Prostate gland (tissue), 2 donors: ENCODE measurements at places on chromosomes 3 and 15. TPM values are rescaled to one million over a fixed set of nuclear protein-coding genes. Genes with fewer than 3 reads are reported as not detected.
A peak's percentile ranks its signal among the peaks of the same experiment; 100 is the strongest.

- H3K27me3 ChIP-seq, result no peaks in the 10 kb centered on the region
- H3K27ac ChIP-seq, result peak overlapping the region; percentile 66
- H3K36me3 ChIP-seq, result no peaks in the 10 kb centered on the region
- H3K4me1 ChIP-seq, result peaks cover 4% of the 10 kb centered on the region
- DNase-seq, result peak; percentile 66
- H3K4me3 ChIP-seq, result no peak overlapping the region
These were observed 23.6 kb downstream of the GRAMD2A start for GRCh38 chr15:72173864-72174550.

GRCh38 chr15:39161096-39161495 is 419.8 kb upstream of the THBS1 start:
- no peak for DNase-seq
- no peaks in the 10 kb centered on the region for H3K36me3 ChIP-seq
- H3K4me3 ChIP-seq, result no peak overlapping the region
- H3K4me1 ChIP-seq, result no peaks in the 10 kb centered on the region

DNA sequence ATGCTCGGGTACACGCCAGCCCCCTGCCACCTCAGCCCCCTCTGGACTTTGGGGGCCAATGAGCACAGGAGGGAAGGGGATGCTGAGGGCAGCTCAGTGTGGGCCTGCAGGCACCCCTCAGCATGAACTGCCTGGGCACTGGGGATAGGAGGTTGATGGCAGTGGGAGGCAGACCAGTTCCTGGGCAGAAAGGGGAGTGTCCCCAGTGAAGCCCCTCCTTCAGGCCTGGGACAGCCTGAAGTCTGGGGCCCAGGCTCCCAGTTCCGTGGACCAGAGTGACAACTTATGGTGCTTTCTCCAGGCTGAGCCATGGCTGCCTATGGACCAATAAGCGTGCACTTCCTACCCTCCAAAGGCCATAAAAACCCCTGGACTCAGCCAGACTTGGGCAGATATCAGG is 63.3 kb upstream of the IMPG2 start:
- H3K27me3 ChIP-seq, result no peaks in the 10 kb centered on the region
- no peak overlapping the region for H3K27ac ChIP-seq
- no peaks in the 10 kb centered on the region for H3K36me3 ChIP-seq
- no peak overlapping the region for H3K4me3 ChIP-seq
- no peak for DNase-seq
- no peaks in the 10 kb centered on the region for H3K4me1 ChIP-seq

- H3K4me3 ChIP-seq, result no peak overlapping the region
- peaks cover 45% of the 10 kb centered on the region for H3K27me3 ChIP-seq
- DNase-seq, result no peak
- no peaks in the 10 kb centered on the region for H3K36me3 ChIP-seq
These were observed 6.0 kb downstream of the ONECUT1 start for GRCh38 chr15:52783929-52784798.

DNA sequence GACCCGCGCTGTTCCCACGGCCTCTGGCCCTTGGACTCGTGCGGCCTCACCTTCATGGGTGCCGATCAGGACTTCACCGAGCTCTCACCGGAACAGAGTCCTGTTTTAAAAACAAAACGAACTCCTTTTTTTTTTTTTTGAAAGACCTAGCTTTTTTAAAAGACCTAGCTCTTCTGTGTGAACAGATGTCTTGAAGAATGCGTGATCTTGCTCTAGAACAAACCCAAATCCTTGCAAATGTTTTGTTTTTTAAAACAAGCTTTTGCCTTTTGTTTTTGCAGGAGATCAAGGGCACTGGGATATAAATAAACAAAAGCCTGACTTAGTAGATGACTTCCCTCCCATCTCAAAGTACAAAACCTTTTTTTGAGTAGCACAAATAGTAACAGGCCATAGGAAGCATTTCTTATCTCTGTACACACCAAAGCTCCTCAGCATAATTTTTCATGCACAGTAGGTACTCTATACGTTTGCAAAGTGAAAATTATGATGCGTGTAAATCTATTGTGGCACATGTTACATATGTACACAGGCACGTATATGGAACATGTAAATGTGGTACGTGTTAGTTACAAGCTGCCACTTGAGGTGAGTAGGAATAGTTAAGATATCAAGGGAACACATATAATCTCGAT is 1.1 kb upstream of the MSL2 start:
- peak overlapping the region; percentile 99 for H3K27ac ChIP-seq
- no peaks in the 10 kb centered on the region for H3K27me3 ChIP-seq
- peaks cover 2% of the 10 kb centered on the region for H3K4me1 ChIP-seq
- peak overlapping the region; percentile 88 for H3K4me3 ChIP-seq
- DNase-seq, result no peak

DNA sequence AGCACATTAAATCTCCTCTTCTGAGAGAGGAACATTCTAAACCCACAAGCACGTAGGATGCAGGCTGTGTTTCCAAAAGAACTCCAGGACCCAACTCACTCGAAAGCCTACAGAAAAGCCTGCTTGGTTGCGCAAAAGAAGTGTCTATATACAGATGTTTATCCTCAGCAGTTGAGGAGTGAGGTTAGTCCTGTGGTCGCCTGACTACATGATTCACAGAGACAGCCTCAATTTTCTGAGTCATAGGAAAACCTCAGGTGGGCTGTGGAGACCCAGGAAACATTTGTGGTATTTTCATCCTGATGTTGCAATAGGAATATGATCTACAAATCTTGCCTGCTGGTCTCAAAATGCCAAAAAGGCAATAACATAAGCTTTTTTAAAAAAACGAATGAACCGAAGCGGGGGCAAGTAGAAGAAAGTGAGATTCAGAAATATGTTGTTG is 183.8 kb upstream of the THRB start:
- H3K27me3 ChIP-seq, result no peaks in the 10 kb centered on the region
- no peak overlapping the region for H3K27ac ChIP-seq
- H3K4me1 ChIP-seq, result no peaks in the 10 kb centered on the region
- no peaks in the 10 kb centered on the region for H3K36me3 ChIP-seq
- no peak for DNase-seq

DNA sequence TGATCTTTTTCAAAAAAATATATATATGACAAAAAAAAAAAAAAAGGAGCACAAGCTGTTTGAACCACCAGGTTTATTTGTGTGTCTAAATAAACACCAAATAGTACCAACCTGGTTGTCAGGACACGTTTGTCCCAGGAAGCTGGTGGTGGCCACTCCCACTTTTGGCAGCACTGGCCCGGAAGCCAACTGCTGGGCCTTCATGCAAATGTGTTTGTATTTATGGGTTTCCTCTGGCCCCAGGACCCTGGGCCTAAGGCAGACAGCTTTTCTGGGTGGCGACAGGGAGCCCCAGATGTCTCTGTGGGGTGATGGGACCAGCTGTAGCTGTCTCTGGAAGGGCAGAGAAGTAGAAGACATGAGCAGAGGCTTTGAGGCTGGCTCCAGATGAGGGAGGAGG is 31.6 kb downstream of the PRKCD start:
- peak; percentile 81 for DNase-seq
- peak overlapping the region; percentile 62 for H3K27ac ChIP-seq
- H3K4me3 ChIP-seq, result no peak overlapping the region
- no peaks in the 10 kb centered on the region for H3K4me1 ChIP-seq

DNA sequence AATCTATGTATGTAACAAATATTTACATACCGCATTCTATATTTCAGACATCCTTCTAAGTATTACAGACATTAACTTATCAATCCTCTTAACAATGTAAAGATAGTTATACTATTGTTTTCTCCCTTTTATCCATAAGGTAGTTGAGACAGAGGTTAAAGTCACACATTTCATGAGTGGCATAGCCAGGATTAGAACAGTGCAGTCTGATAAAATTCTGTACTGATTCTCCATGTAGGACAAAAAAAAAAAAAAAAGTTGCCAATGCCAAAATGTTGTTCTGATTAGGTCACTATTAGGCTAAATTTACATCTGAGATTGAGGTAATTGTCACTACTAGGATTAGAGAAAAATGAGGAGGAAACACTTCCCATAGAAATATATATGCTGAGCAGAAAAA is 629.2 kb downstream of the OTOL1 start:
- no peak for DNase-seq
- no peaks in the 10 kb centered on the region for H3K36me3 ChIP-seq
- H3K4me3 ChIP-seq, result no peak overlapping the region
- no peak overlapping the region for H3K27ac ChIP-seq

DNA sequence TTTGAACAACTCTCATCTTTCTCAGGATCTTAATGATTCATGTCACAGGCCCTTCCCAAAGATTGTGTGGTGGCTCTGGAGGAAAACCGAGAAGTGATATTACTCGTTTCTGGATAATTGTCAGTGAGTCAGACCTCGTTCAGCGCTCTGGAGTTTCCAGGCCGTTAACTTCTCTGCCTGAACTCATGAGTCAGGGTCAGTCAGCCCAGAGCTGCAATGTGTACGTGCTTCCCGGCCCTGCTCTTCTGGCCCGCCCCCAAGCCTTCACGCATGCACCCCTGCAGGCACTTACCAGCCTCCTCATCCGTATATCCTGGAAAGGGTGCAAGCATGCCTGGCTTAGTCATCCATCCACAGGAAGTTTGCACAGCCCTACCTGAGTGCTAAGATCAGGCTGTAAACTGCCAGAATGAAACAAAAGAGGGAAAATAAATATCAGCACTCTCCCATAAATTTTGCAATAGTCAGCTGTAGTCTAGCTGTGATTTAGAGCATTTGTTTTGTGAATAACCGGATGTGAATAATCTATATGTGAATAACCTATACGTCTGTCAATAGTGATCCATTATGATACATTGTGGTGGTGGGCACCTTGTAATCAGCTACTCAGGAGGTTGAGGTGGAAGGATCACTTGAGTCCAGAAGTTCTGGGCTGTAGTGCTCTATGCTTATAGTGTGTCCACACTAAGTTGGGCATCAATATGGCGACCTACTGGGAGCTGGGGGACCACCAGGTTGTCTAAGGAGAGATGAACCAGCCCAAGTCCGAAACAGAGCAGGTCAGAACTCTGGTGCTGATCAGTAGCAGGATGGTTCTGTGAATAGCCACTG is 35.3 kb upstream of the SEMA4B start:
- H3K27me3 ChIP-seq, result no peaks in the 10 kb centered on the region
- no peaks in the 10 kb centered on the region for H3K4me1 ChIP-seq

DNA sequence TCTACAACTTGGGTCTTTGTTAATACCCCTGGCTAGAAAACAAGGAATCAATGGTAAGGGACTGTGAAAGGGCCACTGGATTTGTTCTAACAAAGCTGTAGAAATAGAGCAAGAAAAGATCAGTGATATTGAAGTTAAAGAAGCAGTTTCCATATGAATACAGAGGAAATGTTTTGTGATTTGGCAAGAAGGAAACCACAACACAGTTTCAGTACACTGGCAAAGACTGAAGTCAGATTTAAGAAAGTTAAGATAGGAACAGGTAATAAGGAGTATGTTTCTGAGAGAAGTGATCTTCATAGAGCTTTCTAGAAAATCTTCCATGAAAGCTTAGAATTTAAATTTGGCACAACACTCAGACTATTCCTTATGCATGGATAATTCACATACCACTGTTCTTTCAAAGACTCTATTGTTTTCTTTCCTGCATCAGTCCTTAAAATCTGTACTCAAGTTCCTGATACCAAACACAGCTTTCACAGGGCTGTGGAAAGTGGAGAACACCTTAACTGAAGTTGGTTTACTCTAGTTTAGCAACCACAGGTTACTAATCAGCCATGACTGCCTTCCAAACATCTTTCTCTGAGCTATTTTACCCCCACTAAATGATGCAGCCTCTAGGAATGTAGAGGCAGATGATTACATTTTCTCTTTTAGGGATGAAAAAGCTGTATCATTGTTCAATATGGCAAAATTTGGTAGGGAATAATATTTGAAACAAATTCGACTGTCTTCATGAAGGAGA is 32.4 kb upstream of the ALCAM start:
- DNase-seq, result no peak
- H3K4me3 ChIP-seq, result no peak overlapping the region
- H3K36me3 ChIP-seq, result no peaks in the 10 kb centered on the region
- no peaks in the 10 kb centered on the region for H3K27me3 ChIP-seq
- H3K4me1 ChIP-seq, result no peaks in the 10 kb centered on the region

- no peaks in the 10 kb centered on the region for H3K36me3 ChIP-seq
- DNase-seq, result no peak
- no peak overlapping the region for H3K4me3 ChIP-seq
- H3K27me3 ChIP-seq, result no peaks in the 10 kb centered on the region
- H3K27ac ChIP-seq, result no peak overlapping the region
These were observed 17.4 kb upstream of the MKRN3 start for GRCh38 chr15:23548071-23548470.

DNA sequence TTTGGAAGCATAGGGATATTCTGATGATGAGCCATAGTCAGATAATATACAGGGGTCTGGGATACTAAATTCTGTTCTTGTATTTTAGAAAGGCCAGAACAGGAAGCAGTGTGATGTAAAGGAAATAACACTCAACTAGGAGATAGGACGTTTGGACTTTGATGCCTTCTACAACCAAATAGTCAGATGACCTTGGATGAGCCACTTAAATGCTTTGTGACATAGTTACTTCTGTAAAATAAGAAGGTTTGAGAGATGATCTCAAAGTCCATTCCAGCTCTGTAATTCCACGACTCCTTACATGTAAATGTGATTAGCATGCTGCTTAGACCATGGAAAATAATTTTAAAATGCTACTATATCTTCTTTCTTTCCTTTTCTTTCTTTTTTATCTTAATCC is 29.5 kb upstream of the CCDC54 start:
- H3K27me3 ChIP-seq, result no peaks in the 10 kb centered on the region
- no peaks in the 10 kb centered on the region for H3K4me1 ChIP-seq
- no peak overlapping the region for H3K27ac ChIP-seq
- no peak for DNase-seq
- no peak overlapping the region for H3K4me3 ChIP-seq

DNA sequence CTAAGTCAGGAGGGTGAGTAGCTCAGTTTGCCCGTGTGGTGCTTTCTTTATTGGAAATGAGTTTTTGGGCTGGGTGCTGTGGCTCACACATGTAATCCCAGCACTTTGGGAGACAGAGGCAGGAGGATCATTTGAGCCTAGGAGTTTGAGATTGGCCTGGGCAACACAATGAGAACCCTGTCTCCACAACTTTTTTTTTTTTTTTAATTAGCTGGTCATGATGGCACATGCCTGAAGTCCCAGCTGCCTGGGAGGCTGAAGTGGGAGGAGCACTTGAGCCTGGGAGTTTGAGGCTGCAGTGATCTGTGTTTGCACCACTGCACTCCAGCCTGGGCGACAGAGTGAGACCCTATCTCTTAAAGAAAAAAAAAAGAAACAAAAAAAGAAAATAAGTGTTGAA is 174.9 kb downstream of the NSMCE3 start:
- no peaks in the 10 kb centered on the region for H3K4me1 ChIP-seq
- H3K36me3 ChIP-seq, result no peaks in the 10 kb centered on the region
- H3K27ac ChIP-seq, result no peak overlapping the region
- DNase-seq, result no peak
- H3K4me3 ChIP-seq, result no peak overlapping the region

GRCh38 chr3:27165321-27165721 is 203.9 kb downstream of the NEK10 start:
- no peaks in the 10 kb centered on the region for H3K36me3 ChIP-seq
- H3K27ac ChIP-seq, result no peak overlapping the region
- no peaks in the 10 kb centered on the region for H3K27me3 ChIP-seq
- no peak overlapping the region for H3K4me3 ChIP-seq

- H3K36me3 ChIP-seq, result no peaks in the 10 kb centered on the region
- H3K27me3 ChIP-seq, result no peaks in the 10 kb centered on the region
- no peak overlapping the region for H3K4me3 ChIP-seq
- H3K27ac ChIP-seq, result no peak overlapping the region
These were observed 237.0 kb downstream of the SCAPER start for GRCh38 chr15:76667943-76668715.

GRCh38 chr3:63824309-63824708 is 5.2 kb downstream of the C3orf49 start:
- H3K4me1 ChIP-seq, result no peaks in the 10 kb centered on the region
- no peaks in the 10 kb centered on the region for H3K36me3 ChIP-seq
- no peak for DNase-seq
- no peak overlapping the region for H3K27ac ChIP-seq

CNTN3 gene
- 5.2 TPM for total RNA-seq

SNX33 gene
- 23.6 TPM for total RNA-seq

MYO5A gene
- 41.9 TPM for total RNA-seq

PARP15 gene
- total RNA-seq, result 0.23 TPM

SLC25A26 gene
- 24.4 TPM for total RNA-seq

C2CD4A gene
- total RNA-seq, result 0.36 TPM

SLC15A2 gene
- total RNA-seq, result 44.1 TPM
